ENCODE measurements at places on chromosomes 3 and 15.

GRCh38 chr3:160403028-160403545 lies 3.6 kb downstream of the SMC4 start:
- DNase-seq: no peak

DNA sequence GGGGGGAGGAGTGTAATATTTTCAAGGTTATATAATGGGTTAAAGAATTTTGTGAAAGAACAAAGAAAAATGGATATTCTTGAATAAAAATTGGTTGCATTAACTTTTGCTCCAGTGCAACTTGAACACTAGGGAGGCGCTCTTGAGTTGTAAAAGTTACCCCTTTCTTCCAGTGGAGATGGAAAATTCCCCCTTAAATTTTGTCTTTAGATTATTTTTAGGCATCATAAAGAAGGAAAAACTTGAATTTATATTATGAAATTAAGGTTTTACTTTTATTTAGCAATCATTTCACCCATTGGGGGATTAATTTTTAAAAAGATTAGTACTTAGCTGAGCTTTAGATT lies 550 bp upstream of the CHD2 start:
- no peak for DNase-seq

- DNase-seq: no peak
Observed at GRCh38 chr3:23659274-23659673, 146.5 kb upstream of the UBE2E1 start.

- no peak for DNase-seq
Observed at GRCh38 chr3:69342074-69342473, 43.8 kb downstream of the FRMD4B start.

DNA sequence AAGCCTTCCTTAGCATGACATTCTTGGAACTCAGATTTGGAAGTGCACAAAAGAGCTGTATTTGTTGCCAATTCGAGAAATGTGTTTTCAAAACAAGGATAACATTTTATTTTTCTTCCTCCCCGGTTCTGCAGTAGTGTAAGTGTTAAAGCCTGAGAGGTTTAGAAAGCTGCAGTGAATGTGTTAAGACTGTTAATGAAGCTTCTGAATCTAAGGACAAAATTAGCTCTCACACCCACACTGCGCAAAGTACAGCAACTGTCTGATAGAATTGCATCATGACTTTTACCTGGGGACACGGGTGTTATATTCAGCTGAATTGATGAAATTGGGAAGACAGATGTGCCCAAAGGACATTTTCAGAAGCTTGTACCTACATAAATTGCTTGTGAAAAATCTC lies 344.4 kb downstream of the CADM2 start:
- DNase-seq: peak; percentile 68

DNA sequence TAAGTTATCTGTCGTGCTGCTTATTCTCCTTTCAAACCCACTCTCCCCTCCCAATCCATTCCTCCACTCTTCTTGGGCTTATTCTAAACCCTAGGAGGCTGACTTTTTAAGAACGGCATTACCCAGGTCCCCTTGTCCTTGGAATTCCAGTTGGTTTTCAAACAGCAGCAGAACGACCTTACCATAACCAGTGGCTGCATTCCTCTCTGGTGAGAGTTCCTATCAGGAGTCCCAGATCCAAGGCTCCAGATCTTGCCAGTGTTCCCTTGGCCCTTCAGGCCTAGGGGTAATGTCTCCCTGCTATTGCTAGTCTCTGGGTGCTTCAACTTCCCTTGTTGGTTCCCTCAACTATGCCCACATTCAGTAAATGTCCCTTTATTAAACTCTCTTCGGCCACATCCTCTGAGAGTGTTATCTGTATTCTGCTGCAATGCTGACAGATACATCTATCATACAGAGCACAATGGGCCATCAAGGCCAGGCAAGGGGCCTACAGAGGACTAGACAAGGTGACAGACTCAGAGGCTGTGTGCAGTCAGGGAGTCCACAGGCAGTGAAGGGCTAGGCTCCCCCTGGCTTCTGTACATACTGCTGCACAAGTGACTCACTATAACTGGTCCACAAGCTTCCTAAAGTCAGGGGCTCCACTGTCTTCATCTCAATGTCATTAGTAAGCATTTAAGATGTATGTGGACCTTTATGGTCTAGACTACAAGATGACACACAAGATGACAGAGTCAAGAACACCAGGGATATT lies 10.1 kb downstream of the LYSMD2 start:
- DNase-seq: no peak

DNA sequence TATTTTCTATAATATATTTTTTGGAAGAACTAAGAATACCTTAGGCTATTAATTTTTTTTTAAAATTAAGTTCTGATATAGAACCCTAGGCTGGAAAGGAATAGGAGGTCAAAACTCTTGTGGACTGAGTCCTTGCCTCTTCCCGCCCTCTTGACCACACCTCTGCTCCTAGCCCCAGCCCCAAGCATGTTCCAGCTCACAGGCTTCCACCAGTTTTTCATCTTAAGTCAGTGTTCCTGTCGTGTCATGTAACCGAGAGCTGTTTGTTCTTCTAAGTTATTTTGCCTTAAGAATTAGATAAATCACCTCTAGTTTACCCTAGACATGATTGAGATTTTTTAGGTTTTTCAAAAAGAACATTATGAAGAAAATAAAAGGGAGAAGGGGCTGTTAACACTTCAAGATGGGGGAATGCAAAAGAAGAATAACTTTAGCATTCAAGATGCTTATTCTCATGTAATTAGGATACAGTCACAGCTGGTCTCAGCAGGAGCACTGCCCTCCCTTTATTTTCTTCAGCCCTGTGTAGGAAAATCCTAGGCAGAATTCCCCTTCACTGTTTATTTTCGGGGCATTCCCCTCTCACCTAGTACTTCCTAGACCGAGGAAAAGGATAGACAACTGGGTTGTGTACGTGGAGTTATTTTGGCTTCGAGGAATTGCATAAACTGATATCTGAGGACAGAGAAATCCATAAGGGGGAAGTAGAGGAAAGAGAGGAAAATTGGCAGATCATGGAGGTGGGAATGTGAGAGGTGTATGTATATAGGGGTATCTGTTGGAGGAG lies 110.2 kb downstream of the CMSS1 start:
- DNase-seq: no peak

- DNase-seq: no peak
Observed at GRCh38 chr3:186596568-186597287, 16.1 kb upstream of the AHSG start.

DNA sequence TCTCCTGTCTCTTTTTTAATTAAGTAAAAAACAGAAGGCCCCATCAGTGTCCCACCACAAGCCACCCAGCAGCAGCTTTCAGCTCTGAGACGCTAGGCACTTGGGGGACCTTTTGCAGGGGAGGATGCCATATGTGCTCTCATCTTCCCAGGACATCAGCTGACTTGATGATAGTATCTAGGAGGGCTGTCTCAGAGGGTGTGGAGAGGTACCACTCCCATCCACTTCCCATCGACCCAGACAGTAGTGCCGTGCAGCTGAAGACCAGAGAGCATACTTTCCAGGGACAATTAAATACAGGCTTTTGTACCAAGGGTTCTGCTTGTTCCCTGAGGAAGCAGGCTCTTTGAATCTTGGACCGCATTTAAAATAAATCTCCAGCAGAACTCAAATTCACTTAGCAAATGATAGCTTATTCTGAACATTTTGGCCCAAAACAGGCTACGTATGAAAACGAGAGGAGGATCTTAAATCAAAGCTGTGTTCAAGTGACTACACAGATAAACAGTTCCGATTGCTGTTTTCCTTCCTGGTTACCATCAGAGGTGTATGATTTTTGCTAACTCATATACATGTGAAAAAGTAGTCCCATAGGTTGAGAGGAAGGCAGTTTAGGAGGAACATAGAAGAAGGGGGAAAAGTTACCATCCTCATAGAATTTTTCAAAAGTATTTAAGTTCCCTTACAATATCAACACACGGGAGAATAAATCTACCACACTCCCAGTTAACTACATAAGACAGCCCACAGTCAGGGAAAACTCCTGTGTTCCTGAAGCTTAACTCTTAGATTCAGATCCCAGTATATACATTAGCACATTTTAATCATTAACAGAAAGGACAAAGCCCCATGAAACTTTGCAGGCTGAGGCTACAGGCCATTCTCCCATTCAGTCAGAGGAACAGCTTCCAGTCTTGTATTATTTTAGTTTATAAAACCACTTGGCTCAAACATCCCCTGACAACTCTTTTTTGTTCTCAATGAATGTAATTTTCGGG lies 9.5 kb downstream of the WNT5A start:
- DNase-seq: no peak

- no peak for DNase-seq
Observed at GRCh38 chr3:139655909-139656595, 21.7 kb downstream of the NMNAT3 start.

All from hippocampal formation (tissue), 2 donors.